Muscle of arm (tissue), 14 donors: ENCODE measurements at places on chromosomes 7 and 10.

GRCh38 chr10:96208271-96208670, 63.1 kb downstream of the BLNK start:
- no peak for DNase-seq

- DNase-seq = peak; percentile 68
Measured at GRCh38 chr7:100888988-100889750, at the start of gene UFSP1. TSS of gene UFSP1 (minus strand) at chr7:100889715. CDS start at chr7:100889271, 444 bp downstream.

DNA sequence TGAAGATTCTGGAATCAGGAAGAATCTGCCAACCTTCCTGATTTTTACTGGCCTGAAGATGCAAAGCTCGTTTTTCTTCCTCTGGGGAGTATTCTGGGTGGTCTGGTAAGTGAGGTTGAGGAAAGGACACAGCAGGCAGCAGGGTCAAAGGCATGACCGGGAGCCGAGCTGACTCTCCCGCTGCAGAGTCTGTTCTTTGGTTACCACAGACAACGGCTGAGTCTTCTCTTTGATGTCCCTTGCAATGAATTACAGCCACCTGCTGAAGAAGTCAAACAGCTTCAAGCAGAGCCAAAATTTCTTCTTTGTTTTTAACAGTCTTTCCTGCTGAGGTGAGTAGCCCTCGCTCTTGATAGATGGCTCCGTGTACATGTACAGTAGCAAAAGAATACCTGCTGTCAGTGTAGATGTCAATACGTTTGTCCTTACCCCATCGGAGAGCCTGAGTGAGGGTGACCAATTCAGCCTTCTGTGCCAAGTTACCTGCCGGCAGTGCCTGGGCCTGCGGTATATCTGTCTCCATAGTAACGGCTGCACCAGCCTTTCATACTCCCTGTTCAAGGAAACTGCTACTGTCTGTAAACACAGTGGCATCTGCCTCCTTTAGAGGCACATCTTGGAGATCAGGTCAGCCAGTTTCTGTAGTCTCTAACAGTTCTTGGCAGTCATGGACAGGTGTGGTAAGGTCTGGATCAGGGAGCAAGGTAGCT, 76.4 kb downstream of the PRR15 start:
- DNase-seq = no peak

DNA sequence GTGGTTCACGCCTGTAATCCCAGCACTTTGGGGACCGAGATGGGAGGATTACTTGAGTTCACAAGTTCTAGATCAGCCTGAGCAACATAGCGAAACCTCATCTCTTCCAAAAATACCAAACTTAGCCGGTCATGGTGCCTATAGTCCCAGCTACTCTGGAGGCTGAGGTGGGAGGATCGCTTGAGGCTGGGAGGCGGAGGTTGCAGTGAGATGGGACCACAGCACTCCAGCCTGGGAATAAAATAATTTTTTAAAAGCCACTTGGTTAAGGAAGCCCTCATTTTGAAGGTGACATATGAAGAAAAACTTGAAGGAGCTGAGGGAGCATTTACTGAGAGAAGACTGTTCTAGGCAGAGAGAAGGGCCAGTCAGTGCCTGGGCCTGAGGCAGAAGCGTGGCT, 4.2 kb upstream of the EZH2 start:
- DNase-seq = no peak

- DNase-seq = peak; percentile 94
Measured at GRCh38 chr10:24383681-24384106, 174.8 kb downstream of the KIAA1217 start.

GRCh38 chr10:116026315-116026714, 246.7 kb downstream of the GFRA1 start:
- DNase-seq = no peak

DNA sequence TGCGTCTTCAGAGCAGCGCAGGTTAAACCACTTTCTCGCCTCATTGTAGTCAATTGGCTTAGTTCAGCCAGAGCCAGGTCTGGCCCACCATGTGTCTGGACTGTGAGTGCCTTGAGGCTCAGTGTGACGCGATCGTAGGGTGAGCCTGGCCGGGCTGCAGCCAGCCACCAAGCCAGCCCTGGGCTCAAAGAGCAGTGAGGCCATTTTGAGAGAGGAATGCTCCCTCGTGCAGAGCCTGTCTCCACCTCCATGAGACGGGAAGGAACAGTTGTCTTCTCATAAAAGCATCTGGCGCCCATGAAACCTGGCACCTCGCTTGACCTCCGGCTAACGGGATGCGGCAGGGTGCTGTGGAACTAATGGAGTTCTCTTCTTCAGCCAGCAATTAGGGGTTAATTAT, 34.5 kb downstream of the LHPP start:
- no peak for DNase-seq

DNA sequence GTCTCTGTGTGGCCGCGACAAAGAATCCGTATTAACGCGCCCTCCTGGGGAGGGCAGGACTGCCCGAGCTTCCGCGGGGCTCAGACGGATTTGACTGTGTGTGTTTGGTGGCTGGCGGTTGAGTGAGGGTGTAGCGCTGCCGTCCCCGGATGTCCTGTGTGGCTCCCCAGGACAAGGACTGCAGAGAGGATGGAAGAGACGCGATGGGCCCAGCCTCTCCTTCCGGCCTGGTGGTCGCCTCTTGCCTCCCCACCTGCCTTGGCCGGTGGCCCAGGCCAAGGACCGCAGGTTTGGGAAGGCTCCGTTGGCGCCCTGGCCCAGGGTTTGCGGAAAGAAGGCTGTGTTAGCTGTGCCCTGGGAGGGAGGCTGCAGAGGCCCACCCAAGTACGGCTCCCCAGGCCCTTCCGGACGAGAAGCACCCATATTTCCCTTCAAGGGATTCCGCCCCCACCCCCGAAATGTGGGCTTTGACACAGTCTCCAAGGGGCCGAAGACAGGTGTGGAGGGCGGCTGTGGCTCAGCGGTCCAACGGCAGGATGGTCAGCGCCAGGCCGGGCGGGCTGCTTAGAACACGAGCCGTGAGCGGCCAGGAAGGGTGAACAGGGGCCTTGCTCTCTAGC, 2.3 kb downstream of the UNCX start:
- no peak for DNase-seq

- DNase-seq = no peak
Measured at GRCh38 chr10:62025901-62026879, 124.7 kb downstream of the ARID5B start.

- no peak for DNase-seq
Measured at GRCh38 chr7:70775570-70776156, 356.3 kb upstream of the GALNT17 start.

DNA sequence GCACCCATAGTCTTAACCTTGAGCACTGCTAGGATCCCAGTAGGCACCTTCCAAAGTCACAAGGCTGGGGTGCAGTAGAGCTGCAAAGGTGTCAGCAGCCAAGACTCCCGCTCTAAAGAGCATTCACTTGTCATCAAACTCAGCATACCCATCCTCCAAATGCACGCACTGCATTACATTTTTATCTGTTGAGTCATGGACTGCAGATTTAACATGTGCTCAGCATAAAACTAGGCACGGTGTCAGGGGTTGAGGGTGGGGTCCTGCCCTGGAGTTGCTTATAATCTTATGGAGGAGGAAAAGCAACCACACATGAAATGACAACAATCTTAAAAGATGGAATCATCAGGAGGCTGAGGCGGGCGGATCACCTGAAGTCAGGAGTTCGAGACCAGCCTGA, 102.6 kb downstream of the PARP12 start:
- no peak for DNase-seq

GRCh38 chr7:153034791-153035190, 275.2 kb downstream of the ACTR3B start:
- no peak for DNase-seq

DNA sequence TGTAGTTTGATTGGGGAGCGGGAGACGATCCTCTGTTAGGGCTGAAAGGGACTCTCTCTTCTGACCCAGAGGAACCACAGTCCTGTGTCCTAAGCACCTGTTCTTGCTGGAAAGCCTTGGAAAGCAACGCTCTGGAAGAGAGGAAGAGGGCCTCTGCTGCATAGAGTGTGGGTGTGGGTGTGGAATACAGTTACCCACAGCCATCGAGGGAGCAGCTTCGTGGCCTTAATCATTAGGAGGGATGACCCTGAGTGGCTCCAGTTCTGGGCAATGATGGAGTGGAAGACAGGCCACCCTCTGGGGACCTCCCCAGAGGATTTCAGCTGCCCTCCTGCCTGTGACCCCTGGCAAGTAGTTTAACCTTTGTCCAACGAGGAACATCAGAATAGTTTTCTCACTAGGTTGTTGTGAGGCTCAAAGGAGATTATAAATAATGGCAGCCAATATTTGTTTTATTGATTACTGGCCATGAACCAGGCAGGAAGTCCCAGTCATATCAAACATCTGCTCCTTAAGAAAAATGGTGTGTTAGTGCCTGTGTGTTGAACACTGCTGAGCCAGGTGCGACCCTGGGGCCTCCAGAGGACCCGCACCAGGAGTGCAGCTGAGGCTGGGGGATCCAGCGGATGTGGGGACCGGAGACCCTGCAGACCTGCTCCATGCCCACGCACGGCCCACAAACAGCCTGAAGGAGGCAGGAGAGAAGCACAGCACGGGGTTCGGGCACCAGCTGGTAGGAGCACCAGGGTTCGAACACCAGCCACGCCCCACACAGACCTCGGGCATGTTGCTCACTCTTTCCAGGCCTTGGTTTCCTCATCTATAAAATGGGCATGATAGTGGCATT, 35.6 kb downstream of the FAM241B start:
- no peak for DNase-seq

DNA sequence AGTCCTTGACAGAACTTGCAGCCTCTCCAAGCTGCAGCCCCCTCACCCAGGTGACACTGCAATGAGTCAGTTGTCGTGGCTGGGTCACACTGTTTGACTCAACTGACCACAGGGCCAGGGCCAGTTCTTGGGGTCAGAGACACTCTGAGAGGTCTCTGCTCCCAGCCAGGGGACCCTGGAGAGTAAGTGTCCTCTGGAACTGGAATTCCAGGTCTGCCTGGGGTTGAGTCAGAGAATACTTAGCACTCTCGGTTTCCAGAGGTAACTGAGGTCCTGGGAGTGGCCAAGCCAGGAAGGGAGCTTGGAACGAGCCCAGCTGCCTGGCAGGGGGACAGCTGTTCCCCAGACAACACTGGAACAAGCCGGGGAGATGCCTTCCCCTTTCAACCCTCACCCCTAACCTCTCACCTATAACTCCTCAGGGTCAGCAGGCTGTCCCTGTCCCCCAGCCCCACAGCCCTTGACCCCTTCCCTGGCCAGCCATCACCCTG, 2.2 kb upstream of the MYL10 start:
- DNase-seq = no peak

DNA sequence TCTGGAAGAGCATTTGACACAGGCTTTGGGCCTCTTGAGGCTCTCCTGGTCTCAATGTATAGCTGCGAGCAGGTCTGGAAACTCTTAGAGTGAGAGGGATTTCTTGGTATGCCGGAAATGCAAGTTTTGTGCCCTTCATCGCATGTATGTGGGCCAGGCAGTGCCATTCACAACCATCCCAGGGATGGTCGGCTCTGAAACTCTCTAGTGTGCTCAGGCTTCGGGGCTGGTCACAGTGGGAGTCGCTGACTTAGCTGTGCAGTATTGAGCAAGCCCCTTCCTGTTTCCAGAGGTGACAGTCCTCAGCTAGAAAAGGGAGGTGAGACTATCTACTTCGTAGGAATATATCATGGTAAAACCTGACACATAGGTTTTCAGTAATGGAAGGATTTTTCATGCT, 2.0 kb upstream of the AOAH start:
- no peak for DNase-seq

DNA sequence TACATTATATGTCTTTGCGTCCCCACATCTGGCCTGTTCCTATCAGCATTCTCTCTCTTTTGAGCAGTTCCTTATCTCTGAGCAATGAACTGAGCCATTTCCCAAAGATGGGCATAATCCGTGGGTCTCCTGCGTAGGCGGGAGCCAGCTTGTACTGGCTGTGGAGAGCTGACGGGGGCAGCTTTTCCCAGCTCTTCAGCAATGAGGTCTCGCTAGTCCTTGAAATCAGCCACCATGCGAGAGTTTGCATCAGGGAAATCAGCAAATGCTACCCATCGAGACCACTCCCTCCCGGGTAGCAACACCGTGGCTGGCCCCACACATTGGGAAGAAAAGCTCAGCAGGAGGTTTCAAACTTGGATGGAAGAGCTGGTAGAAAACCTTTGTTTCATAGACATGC, 51.9 kb upstream of the FAM180A start:
- no peak for DNase-seq

- peak; percentile 35 for DNase-seq
Measured at GRCh38 chr10:5094265-5095205, at the start of gene AKR1C3. TSS of gene AKR1C3 (plus strand) at chr10:5094414. CDS start at chr10:5094445, 31 bp downstream.

GRCh38 chr10:10870523-10871241, 147.0 kb upstream of the CELF2 start:
- no peak for DNase-seq

DNA sequence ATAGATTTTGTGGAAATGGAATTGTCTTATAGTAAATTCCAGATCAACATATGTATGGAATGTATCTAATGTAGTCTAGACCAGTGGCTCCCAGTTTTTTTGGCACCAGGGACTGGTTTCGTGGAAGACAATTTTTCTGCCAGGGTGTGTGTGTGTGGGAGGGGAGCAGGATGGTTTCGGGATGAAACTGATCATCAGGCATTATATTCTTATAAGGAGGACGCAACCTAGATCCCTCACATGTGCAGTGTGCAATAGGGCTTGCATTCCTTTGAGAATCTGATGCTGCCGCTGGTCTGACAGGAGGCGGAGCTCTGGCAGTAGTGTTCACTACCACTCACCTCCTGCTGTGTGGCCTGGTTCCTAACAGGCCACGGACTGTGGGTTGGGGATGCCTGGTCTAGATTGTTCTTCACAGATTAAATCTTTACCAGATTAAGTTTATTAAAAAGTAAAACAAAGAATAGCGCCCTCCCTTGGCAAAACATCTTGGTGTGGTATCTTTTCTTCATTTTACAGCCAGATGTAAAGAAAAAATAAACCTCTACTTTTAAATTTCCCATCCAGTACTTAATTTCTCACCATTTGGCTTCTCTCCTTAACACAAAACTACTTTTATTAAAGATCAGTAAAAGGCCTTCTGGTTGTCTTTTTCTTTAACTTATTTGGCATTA, 48.4 kb downstream of the SEPTIN7 start:
- no peak for DNase-seq

DNA sequence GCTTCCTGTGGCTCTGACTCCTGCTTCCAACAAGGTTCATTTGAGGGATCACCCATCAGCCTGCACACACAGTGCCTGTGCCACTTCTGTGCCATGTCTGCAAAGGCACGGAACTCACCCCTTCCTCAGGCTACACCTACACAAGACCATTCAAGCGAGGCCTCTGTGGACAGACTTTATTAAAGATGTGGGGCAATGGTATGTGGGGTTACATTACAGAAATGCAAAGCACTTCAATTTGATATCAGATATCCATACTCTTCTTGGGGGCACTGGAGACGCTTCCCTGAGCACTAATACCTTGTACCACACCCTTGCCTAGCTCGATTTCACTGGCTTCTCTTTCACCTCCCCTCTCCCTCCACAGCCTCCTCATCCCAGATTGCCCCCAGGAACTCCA, 84.4 kb upstream of the FGL2 start:
- no peak for DNase-seq
